Cardiac muscle cell (in vitro differentiated cells and primary cell): ENCODE measurements at places on chromosomes 5 and 9.

DNA sequence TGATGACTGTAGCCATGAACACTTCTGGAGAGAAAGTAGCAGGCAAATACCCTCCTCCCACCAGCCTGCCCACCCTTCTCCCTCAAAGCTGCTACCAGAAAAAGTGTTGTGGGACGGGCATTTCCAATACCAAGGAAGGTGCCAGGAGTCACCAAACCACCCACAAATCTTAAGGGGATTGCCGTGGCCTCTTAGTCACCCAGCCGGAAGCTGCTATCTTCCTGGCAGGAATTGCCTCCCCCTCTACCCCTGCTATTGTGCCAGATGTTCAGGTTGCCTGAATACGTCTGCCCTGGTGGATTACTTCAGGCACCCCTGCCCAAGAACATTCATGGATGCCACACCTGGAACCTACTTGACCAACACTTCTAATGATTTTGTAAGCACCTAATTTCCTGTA lies 156.1 kb downstream of the TTC39B start:
- DNase-seq = no peak

DNA sequence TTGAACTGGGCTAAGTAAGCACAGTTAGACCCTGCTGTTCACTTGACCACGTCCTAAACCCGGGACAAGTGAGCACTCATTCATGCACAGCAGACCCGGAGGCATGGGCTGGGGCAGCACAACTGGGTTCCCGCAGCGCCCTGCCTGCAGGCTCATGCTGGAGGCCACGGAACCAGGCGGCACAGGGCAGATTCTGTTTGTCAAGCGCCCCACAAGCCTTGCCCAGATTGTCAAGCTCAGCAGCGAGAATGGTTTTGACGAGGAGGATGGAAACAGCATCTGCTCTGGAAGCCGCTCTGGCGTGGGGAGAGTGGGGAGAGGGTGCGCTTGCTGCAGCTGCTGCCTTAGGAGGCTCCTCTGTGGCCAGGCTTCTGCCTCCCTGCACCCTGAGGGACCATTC lies 32.7 kb downstream of the PRRT1B start:
- no peak for DNase-seq

GRCh38 chr5:1801222-1801966 lies at the start of gene NDUFS6:
Gene NDUFS6, plus strand, starts transcription at chr5:1801407. Its CDS starts 11 bp downstream, at chr5:1801418.
- DNase-seq = peak; percentile 83

GRCh38 chr9:134066526-134066912 lies 1.3 kb downstream of the BRD3 start:
- DNase-seq = peak; percentile 40

DNA sequence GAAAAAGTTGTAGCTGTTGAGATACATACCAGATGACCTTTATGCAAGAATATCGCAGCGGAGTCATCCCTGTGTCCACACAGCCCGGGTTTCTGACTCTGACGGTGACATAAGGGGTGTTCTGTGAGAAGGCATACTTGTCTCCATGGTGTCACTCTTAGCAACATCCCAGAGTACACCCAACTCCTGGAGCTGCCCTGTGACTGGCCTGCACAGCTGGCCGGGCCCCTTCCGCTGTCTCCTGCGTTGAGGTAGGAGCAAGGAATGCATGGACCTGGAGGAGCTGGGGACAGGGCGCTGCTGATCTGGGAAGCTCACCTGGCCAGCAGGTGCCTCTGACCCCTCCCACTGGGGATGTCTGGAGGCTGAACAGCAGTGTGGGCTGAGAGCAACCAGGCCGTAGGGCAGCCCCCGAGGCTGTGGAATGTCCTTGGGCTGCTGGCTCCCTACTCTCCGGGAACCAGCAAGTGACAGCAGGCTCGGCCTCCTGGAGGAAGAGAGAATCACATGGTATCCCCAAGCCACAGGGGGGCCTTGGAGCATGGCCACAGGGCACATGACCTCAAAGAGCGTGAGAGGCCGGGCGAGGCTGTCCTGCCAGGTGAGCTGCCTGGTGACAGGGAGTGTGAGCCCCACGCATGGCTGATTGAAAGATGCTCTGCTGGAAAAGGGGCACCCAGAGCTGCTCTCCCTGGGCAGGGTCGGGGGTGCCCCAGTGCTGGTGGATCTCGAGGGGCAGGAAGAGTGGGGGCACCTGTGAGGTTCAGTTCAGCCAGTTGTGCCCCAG lies 113.4 kb downstream of the MRPL36 start:
- DNase-seq = no peak

- DNase-seq = no peak
These were observed 39.2 kb downstream of the ARRDC3 start for GRCh38 chr5:91343916-91344315.

- DNase-seq = no peak
These were observed 77.3 kb downstream of the PALM2AKAP2 start for GRCh38 chr9:109857336-109857735.

DNA sequence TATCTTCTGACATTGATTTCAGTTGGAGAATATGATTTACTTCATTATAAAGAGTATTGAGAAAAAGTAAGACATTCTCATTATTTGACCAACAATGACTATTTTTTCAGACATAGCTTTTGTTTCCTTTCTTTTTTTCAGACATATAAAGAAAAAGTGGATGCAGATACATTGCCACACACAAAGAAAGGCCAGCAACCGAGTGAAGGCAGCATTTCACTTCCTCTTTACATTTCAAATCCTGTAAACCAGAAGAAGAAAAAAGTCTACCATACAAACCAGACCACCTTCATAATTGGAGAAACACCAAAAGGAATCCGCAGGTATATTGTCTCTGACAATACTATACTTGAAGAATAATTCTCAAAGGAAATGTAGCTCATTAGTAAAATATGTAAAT lies 128.9 kb downstream of the ERCC6L2 start:
- no peak for DNase-seq

GRCh38 chr5:68257210-68257609 lies 41.7 kb downstream of the PIK3R1 start:
- DNase-seq = no peak

DNA sequence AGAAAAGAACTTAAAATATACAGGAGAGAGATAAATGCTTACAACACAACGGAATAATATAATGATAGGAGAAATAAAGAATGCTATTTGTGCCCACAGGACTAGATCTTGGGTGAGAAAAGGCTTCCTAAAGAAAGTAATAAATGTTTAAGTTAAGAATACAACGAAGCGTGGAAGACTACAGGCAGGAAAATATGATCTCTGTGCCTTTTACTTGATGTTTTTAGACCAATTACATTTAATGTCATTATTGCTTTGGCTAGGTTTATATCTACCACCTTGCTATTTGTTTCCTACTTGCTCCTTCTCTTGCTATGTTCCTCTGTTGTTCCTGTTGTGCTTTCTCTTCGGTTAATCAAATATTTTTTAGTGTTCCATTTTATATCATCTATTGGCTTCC lies 80.2 kb upstream of the GOLGA1 start:
- DNase-seq = no peak

GRCh38 chr9:35470894-35471293 lies 19.0 kb upstream of the RUSC2 start:
- DNase-seq = no peak

- no peak for DNase-seq
These were observed 5.9 kb upstream of the RPS6 start for GRCh38 chr9:19385786-19386501.

DNA sequence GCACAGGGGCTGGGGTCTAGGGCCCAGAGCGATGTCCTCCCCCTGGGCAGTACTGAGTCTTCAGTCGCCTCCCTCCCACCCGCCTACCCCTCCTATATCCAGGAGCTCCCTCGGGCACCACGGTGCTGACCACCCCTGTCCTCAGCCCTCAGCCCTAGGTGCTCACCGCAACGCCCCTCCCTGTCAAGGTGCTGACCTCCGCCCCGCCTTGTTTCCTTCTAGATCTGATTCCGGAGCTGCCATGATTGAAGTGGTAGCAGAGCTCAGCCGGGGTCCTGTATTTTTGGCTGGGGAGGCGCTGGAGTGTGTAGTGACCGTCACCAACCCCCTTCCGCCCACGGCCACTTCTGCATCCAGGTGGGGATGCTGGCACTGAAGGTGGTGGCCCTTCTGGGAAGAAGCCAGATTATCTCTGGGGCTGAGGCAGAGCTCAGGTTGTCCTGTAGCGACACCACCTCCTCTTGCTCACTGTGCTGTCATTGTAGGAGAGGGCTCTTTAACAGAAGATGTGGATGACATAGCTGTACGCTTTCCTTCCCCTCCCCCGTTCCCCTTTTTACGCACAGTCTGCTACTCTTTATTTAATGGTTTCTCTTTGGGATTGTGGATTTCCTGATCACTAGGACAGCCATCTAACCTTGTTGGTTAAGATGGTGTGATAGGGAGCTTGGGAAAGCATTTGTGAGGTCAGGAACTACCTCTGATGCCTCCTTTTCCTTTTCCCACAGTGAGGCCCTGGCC lies 598 bp downstream of the RGP1 start:
- peak; percentile 45 for DNase-seq

DNA sequence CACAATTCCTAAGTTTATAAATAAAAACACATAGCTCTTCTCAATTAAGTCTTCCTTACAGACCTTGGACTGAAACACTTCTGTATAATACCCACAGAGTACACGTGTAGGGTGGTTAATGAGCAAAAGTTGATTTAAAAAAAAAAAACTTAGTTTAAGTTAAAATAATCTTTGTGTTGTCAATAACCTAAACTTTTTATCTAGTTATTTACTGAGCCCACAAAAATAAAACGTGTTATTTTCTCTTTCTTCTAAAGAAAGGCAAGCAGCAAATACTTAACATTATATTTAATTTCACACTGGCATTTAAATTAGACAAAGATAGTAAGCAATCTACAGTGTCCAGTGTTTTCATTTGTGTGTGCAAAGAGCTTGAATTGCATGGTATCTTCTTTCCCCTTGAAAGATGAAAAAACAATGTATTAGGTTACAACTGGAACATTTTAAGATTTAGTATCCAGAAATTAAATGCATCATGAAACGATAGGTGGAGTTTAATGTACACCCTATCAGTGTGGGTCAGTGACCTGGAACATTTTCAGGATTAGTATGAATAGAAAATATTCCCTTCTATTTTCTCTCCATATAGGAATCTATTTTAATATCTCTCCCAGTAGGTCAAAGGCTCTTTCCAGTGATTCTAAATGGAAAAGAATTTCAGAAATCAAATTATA lies 1014.8 kb downstream of the NR2F1-AS1 start:
- DNase-seq = no peak

DNA sequence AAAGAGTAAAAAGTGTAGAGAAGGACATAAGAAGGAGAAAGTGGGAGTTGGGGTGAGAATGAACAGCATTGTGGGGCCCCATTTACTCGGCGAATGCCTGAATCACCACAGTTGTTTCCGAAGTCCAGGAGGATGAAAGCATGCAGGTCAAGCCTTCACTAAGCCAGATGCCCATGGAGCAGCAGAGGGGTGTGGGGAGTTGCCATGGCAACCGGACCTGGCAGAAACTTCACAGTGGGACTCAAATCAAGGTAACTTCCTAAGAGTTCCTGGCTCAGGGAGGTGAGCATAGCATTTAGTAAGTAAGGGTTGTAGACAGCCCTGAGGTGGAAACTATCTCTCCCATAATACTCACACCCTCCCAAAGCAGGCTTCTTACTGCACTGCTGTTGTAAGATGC lies 357.1 kb downstream of the TRIM32 start:
- DNase-seq = no peak

- DNase-seq = no peak
These were observed 827.5 kb downstream of the TAF11L14 start for GRCh38 chr5:18461766-18462165.

DNA sequence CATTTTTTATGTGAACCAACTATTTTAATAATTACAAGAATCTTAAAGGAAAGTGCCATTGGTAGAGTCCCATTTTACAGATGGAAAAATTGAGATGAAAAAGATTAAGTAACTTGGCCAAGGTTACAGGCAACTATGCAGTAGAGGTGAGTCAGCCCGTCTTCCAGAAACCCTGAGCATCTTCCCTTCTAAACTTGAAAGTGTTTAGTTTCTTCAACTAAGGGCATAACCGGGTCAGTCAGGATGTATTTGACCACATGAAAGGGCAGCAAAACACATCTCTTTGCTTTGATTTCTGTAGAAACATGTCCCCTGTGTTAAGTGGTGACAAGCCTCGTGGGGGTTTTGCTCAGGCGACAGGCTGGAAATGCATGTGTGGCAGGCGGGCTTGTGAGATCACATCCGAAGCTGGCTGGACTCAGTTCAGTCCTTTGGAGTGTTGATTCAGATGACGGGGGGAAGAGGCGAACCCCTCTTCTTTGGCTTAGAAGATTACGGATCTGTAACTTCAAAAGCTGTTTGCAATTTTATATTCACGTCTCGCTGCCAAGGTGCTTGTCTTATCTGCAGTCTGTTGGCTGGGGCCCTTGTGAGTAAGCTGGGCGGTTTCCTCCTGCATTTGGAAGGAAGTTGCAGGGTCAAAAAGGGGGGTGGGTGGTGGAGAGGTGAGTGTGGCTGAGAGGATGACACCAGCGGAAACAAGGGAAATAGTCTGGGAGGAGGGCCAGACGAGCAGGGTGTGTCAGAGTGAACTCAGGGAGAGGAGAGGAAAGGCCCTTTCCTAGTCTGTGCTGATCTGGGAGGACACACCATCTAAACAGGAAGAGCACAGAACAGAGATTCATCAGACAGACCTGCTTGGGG lies 78.9 kb upstream of the RPS23 start:
- DNase-seq = peak; percentile 96

DNA sequence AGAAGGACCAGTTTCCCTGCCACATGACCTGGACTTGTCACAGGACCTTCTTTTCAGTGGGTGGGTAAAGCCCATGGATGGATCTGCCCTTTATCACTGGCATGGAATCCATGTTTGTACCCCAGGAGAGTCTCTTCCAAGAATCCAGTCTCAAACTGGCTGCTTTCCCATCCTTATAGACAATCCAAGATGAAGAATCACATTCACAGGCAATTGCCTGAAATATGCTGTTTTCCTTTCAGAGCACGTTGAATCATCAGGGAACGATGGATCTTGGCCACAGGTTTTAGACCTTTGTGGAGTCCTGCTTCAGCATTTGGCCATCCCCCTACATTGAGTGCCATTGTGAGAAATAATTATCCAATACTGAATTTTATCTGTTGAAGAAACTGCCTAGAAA lies 319.8 kb downstream of the ASTN2 start:
- no peak for DNase-seq

- peak; percentile 55 for DNase-seq
These were observed 17.7 kb downstream of the MLLT3 start for GRCh38 chr9:20604562-20604961.

DNA sequence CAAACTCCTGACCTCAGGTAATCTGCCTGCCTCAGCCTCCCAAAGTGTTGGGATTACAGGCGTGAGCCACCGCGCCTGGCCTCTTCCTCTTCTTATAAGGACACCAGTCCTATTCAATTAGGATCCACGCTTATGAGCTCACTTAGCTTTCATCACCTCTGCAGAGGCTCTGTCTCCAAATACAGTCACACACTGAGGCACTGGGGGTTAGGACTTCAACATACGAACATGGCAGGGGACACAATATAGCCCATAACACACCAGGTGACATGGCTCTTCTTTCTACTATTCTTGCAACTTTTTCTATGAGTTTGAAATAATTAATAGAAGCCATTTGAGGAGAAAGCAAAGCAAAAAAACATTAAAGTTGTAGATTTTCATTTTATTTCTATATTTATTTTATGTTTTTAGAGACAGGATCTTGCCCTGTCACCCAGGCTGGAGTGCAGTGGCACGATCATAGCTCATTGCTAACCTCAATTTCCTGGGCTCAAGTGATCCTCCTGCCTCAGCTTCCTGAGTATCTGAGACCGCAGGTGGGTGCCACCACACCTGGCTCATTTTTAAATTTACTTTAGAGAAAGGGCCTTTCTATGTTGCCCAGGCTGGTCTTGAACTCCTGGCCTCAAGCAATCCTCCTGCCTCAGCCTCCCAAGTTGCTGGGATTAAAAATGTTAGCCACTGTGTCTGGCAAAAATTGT lies 6.0 kb upstream of the PRRT1B start:
- DNase-seq = no peak

- DNase-seq = no peak
These were observed 294.1 kb downstream of the ARHGAP26 start for GRCh38 chr5:143064218-143064641.

GRCh38 chr5:17796757-17797396 lies 162.6 kb downstream of the TAF11L14 start:
- DNase-seq = no peak
